ENCODE measurements at places on chromosomes 11 and 22.

DNA sequence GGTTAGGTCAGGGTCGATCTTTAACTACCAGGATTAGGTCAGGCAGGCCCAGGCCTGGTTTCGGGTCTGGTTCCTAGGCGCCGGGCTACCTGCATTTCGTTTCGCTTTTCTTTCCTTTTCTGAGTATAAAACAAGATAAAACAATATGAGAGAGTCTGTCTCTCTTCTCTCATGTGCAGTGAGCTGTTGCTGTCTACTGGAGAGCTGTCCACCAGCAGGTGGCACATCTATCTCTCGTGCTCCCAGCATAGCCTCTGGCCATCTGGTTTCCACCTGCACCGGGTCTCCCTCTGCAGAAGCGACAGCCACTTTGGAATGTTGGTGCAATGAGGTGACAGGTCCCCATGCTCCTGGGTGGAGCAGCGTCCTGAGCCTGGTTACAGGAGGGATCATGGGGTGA lies 27.6 kb downstream of the RIBC2 start:
- DNase-seq, result no peak

GRCh38 chr22:32649515-32650200 lies 151.8 kb upstream of the TIMP3 start:
- DNase-seq, result no peak

DNA sequence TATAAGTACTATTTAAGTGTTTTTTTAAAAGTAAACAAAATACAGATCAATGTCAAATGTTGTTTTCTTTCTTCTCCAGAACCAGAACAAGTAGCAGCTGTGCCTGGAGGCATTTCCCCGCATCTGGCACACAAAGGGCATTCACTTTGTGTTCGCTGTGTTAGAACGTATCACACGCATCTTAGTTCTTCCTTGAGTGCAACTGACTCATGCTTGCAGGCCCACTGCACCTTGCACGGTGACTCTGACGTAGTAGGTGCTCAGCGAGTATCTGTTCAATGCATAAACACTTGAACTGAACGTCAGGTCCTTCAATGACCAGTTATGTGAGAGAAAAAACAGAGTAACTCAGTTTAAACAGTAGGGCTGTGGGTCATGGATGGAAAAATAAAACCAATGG lies 3.5 kb downstream of the IFT27 start:
- no peak for DNase-seq

DNA sequence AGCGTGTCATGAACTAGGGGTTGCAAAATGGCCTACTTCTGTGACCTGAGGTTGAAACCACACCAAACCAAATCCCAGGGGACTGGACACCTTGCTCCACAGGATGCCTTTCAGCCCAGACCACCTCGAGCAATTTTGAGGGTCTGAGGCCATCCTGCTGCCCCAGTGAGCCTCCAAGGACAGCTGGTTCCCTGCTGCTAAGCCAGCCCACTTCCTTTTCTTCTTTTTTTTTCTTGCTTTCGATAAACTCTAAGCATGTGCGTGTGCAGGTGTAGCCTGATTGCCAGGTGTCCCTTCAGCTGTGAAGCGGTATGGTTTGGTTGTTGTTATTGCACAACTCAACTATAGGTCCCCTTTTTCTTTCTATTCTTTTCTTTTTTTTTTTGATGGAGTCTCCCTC lies 2.7 kb downstream of the CRYBB1 start:
- peak; percentile 32 for DNase-seq

GRCh38 chr11:43554148-43554473 lies 126.4 kb upstream of the HSD17B12 start:
- no peak for DNase-seq

- no peak for DNase-seq
These were observed 65.8 kb downstream of the CSTPP1 start for GRCh38 chr11:47002390-47002789.

All from memory B cell (primary cell).